ENCODE measurements at places on chromosomes 1 and 21.

DNA sequence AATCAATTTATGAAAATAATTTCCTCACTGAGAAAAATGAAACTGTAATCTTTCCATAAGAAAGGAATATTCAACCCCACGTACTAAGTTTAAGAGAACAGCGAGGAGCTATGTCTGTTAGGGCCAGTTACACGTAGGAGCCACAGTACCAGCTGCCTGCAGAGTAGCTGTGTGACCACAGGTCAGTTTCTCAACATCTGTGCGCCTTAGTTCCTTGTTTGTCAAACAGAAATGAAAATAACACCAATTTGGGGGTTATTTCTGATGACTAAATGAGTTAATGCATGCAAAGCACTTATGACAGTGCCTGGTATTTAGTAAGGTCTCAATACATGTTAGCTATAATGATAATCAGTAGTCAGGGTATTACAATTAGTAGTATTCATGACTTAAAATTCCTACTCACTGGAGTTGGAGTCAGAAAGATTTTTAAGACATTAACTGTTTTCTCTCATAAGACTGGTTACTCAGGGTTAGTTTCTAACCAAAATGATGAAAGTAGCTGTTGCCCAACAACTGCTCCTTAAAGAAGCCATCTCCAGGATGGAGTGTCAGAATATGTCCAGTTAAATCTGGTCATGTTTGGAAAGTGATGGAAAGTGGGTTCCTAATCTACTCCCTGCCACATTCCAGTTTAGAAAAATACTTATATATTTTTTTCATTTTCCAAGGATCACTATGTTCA is 85.8 kb upstream of the ZNF648 start:
- no peak for ATAC-seq

GRCh38 chr1:185435696-185436379 is 118.8 kb upstream of the IVNS1ABP start:
- no peak for ATAC-seq

DNA sequence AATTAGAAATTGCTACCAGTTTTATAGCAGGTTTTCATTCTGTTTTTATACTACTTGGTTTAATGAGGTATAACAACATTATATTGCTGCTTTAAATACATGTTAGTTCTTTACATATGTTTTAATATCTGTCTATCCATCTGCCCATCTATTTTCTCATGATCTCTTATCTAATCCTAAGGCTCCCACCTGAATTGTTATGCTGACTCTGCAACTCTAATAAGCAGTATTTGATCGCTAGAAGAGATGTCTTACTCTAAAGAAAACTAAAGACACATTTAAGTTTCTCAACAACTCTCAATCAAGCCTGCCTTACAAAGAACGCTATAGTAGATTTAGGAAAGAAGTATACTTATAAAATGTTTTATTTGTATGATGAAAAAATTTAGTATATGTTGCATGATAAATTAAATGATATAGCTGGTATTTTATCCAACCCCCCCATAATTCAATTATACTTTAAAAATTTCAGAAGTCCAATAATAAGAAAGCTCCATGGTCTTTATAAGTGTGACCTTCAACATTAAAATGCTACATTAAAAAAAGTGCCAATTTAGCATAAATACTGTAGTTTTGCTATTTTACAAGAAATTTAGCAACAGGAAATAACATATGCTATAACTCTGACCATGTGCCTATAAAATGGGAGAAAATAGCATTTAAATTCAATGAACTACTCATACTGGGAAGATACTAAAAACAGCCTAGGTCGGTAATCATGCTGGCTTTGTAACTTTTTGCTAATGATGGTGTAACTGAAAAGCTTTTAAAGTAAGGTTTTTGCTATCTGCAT is 180.3 kb downstream of the NEGR1 start:
- ATAC-seq = no peak

- ATAC-seq = peak; percentile 47
Observed at GRCh38 chr1:185663771-185664296, 70.4 kb upstream of the HMCN1 start.

- ATAC-seq = no peak
Observed at GRCh38 chr1:36178471-36179219, 22.7 kb downstream of the MAP7D1 start.

GRCh38 chr1:21123287-21123948 is 53.3 kb downstream of the EIF4G3 start:
- no peak for ATAC-seq

- ATAC-seq = no peak
Observed at GRCh38 chr1:67270541-67270940, 37.1 kb upstream of the IL12RB2 start.

- no peak for ATAC-seq
Observed at GRCh38 chr1:154813300-154813816, 56.7 kb downstream of the KCNN3 start.

GRCh38 chr1:67536957-67537666 is 106.9 kb upstream of the SERBP1 start:
- no peak for ATAC-seq

GRCh38 chr1:37948841-37949240 is 2.0 kb upstream of the INPP5B start:
- no peak for ATAC-seq

DNA sequence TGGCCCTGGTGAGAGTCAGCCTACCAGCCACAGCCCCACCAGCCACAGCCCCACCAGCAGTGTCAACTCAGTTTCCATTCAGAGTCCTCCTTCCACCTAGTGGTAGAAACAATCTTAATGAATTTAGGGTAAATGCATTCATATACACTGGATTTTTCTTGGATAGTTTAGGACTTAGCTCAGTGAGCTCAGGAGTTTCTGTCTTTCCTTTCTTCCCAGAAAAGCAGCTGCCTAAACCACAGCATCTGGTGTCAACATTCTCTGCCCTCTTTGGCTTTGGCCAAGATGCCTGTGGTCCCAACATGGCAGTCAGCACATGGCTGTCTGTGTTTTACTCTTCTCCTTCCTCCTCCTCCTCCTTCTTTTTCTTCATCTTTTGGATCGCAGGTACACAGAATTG is 94.0 kb downstream of the CLIC6 start:
- ATAC-seq = no peak

All from SK-N-SH treated with all-trans-retinoic acid at 6 μM for 48 hours (cell line).